Lung microvascular endothelial cell (primary cell): ENCODE measurements at places on chromosomes 13 and 19.

- no peak for DNase-seq
Measured at GRCh38 chr19:33821871-33822270, 25.2 kb downstream of the KCTD15 start.

GRCh38 chr13:78827471-78827870 is 168.5 kb upstream of the OBI1 start:
- DNase-seq = no peak

DNA sequence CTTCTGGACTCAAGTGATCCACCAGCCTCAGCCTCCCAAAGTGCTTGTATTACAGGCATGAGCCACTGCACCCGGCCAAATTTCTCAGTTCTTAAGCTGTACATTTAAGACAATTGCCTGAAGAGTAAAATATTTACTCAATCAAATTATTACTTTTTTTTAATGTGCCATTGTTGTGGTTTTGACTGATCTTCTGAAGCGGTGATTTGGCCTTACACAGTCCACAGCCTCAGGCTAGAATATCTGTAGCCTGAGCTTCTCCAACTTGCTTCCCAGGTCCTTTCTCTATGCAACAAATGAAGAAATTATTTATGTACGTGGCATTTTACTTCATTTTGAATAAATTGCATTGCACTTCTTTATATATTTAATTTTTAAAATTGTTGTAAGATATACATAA is 281.3 kb downstream of the KLF5 start:
- no peak for DNase-seq

- DNase-seq = no peak
Measured at GRCh38 chr13:90246687-90247345, 1100.7 kb upstream of the MIR17HG start.

- DNase-seq = no peak
Measured at GRCh38 chr13:69496981-69497380, 610.6 kb upstream of the ATXN8OS start.

DNA sequence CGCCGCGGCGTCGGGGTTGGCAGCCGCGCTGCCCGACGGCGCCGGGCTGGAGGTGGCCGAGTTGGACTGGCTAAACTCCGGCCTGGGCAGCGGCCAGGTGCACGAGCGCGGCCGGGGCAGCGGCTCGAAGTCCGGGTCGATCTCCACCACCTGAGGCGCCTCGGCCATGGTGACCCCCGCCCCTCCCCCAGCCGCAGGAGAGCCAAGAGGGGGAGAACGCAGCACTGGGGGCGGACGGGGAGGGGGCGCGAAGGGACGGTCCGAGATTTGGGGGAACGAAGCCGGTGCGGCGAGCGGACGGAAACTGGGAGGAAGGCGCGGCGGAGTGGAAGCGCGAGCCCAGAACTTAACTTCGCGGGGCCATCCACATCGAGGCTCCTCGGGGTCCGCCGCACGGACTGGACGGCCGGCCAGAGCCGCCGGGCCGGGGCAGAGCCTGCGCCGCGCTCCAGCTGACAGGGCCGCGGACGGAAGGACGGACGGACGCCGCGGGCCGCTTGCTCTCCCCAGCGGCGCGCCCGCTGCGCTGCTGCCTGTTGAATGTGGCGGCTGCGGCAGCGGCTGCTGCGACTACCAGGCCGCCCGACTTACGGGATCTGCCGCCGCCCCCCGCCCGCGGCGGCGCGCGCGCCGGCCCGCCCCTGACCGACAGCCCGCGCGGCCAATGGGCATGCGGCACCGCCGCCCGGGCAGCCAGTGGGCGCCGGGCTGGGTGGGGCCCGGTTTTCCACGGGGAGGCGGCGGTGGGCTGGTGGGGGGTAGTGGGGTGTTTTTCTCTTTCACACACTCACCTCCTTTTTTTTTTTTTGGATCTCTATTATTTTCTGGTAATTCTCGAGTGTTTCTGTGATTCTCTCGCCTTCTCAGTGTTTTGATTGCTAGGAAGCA is at the start of gene FOXO1:
FOXO1 (minus strand) TSS at position 597 of the 888 bp plus-strand sequence; CDS start at position 168, 429 bp downstream.
- DNase-seq = peak; percentile 94

DNA sequence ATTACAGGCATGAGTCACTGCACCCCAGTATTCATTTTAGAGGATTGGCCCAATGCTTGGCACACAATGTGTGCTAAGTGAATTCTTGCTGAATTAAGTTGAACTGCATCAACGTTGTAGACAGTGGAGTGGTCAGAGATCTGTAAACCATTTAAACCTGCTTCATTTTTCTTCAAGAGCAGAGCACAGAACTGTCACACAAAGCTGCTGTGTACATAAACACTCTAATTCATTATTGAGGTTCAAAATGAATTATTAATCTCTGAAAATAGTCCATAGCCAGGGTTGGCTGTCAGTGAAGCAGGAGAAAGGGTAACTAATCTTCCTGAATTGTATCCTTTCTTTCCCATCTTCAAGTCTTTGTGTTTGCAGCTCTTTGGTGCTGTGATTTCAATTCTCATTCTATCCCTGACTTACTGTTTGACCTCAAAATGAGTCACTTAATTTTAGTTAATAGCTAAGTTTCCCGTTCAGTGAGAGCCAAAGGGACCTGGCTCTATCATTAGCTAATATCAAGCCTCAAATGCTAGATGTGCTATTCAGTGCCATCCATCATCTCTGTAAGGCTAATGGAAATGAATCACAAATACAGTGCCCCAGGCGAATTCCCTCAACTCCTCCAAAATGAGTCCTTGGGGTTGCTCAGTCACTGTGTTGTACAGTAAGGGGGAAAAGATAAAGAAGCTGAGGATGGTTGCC is 77.0 kb upstream of the TSC22D1 start:
- peak; percentile 6 for DNase-seq

- no peak for DNase-seq
Measured at GRCh38 chr13:54402495-54402894, 1373.9 kb downstream of the OLFM4 start.

- DNase-seq = no peak
Measured at GRCh38 chr13:88066847-88067246, 395.7 kb downstream of the SLITRK5 start.

DNA sequence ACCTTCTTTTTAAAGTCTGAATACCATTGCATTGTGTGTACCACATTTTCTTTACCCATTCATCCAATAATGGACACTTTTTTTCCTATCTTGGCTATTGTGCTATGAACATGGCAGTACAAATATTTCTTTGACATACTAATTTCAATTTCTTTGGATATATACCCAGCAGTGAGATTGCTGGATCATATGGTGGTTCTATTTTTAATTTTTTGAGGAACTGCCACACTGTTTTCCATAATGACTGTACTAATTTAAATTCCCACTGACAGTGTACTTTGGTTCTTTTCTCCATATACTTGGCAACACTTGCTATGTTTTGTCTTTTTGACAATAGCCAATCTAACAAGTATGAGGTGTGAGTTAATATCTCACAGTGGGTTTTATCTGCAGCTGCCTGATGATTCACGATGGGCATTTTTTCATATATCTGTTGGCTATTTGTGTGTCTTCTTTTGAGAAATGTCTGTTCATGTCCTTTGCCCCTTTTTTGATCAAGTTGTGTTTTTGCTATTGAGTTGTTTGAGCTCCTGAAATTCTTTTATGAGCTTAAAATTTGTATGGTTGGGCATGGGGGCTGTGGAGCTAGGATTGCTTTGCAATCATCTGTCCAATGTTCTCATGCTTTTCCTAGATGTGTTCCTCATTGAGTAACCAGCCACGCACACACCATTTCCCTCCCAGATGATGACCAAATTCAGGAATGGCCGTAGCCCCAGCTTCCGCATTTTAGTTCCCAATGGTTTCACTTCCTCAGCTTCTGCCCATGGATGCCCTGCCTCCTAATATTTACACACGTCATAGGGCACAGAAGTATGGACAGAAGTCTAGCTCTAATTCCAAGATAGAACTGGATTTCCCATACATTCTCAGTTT is 380.0 kb upstream of the SGCG start:
- DNase-seq = no peak

DNA sequence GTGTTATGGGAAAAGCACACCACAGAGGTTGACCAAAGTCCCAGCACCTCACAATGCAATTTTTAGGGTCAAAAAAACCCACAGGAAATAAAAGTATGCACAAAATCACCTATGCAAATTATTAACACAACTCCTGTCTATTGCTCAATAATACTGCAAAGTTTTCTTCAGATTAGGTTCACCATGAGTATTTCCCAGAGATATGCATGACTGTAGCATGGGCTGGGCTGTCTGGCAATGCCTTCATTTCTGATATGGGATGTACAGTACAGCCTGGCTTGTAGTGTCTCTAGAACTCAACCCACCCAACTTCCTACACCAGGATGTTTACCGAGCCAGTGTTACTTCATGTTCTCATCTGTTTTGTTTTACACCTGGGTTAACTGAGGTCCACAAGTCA is 698.7 kb upstream of the ARGLU1 start:
- DNase-seq = no peak

DNA sequence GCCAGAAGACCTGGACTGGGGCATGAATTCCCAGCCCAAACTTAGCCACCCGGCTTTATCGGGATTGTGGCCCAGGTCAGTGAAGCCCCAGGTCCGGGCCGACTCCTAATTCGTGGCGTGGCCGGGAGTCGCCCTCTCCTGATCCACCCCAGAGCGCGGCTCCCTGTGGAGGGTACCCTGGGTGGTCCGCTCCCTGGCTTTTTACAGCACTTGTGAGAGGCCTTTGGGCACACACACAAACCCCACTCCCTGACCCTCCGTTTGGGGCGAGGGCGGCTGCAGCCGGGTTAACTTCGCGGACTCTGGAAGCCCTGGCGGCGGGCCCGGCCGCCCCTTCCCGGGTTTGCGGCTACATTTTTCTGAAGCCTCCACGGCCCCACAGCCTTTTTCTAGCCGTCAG is 56.4 kb downstream of the ZNF568 start:
- DNase-seq = no peak

- DNase-seq = no peak
Measured at GRCh38 chr19:49135686-49136085, 16.3 kb downstream of the PPFIA3 start.

- DNase-seq = peak; percentile 85
Measured at GRCh38 chr19:47176071-47176626, 45.5 kb downstream of the SAE1 start.

DNA sequence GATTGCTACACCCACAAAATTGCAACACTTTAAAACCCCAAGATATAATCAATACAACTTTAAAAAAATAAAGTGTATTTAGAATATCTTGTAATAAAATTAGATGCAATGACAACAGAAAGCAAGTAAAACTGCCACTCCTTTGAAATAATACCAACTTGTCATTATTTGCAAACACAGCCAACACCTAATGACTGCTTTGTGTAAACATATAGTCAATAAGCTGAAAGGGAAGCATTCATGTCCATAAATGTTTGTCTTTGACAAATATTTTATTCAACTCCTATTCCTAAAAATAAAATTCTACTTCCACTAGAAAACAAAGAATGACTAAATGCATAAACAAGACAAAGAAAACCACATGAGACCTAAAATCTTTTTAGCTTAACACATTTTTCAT is 6.6 kb downstream of the SMAD9 start:
- DNase-seq = no peak

- no peak for DNase-seq
Measured at GRCh38 chr13:101727118-101727517, 274.6 kb downstream of the ITGBL1 start.
